Caudate nucleus (tissue), 63 donors: ENCODE measurements at places on chromosomes 3 and 15.

DNA sequence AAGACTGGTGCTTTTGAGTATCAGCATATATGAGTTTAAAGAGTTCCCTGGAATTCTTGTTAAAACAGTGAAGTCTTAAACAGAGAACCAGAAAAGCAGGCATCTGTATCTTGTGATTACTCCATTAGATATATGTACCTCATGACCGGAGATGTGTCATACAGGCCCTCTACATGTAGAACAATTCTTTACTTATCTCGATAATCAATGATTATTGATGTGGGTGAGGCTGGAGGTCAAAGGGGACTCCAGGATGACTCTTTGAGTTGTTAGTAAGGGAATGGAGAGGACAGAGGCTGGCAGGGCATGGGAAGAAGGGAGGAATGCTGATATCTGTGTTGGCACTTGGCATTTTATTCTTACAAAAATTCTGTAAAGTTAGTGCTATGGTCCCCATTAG lies 155.7 kb downstream of the GAP43 start:
- DNase-seq, result no peak

- no peak for DNase-seq
Measured at GRCh38 chr3:116950301-116951055, 240.9 kb downstream of the TUSC7 start.

DNA sequence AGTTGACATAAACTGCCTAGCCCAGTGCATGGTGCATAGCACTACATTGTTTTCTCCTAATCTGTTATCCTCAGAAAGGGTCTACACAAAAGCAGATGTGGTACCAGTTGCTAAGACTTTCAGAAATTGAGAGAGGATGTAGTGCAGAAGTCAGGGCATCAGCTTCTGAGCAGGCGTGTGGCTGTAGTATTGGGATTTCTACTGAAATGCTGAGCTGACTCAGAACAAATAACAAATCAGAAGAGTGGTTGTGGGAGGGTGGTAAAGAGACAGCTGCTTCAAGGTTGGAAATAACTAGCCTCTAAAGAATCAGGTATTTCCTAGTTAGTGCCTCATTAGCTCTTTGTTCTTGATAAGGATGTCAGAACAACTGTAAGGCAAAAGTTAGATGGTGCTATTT lies 161.3 kb downstream of the AKAP13 start:
- DNase-seq, result no peak

GRCh38 chr3:71754610-71755253 lies 1.1 kb downstream of the GPR27 start:
- no peak for DNase-seq

DNA sequence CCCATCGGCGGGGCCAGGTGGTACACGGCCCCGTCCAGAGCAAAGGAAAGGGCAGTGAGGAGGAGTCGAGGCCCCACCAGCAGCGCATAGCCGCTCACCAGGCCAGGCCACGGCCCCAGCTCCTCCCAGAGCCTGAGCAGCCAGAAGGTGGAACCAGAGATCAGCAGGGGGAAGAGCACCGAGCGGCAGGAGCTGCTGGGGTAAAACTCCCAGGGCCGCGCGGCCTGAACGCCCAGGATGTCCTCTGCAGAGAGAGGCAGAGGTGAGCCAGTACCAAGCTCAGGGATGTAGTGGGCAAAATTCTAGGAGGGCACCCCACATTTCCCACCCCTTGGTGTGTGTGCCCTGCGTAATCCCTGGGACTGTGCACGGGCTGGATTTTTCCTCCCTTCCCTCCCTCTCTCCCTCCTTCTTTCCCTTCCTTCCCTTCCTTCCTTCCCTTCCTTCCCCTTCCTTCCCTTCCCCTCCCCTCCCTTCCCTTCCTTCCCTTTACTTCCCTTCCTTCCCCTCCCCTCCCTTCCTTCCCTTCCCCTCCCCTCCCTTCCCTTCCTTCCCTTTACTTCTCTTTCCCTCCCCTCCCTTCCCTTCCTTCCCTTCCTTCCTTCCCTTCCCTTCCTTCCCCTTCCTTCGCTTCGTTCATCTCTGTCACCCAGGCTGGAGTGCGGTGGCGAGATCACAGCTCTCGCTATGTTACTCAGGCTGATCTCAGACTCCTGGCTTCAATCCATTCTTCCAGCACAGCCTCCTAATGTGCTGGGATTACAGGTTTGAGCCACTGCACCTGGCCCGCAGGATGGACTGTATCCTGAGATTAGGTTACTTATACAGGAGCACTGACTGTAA lies 6.3 kb upstream of the NCBP2 start:
- DNase-seq, result no peak

DNA sequence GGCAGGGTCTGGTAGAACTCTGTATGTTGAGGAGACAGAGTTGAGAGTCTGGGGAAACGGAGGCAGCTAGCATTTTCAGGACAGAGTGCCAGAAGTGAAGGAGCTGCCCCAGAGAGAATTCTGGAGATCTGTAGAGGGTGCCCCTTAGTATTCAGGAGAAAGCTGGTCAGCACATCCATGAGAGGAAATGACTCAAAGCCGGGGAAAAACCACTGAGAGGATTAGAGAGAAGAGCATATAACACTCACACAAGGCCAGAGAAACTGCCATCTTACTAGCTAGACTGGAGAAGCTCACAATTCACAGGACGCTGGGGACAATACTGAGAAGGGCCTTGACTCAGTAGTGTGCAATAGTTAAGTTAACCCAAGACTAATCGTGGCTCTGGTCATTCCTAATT lies 75.7 kb upstream of the DPPA4 start:
- no peak for DNase-seq

DNA sequence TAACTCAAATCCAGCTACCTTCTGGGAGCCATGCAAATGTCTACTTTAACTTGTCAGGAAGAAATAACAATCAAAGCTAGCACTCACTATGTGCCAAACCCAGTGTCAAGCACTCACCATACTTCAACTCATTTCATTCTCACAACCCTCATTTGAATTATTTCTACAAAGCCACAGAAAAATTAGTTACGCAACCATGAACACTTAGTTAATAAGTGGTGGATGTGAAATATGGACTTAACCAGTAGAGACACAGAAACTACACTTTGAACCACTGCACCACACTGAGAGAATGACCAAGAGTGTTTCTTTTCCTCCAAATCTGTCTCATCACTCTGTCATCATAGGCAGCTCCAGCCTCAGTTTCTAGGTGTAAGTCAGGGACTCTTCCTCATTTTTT lies 91.0 kb upstream of the MBNL1 start:
- DNase-seq, result no peak

DNA sequence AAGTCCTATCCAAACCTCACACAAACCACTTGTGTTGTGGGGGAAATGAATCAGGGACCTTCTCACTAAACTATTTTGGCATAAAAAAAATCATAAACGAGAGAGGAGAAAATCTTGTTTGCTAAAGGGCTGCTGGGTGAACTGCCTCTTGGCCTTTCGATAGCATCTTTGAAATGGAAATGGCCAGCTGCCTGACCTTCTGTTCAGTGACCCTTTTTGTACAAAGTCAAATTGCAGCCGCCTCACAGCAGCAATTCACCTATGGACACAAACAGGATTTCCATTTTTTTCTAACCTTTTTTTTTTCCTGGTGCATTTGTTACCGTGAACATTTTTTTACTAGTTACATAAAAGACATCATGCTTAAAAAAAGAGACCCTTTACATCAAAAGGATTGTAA lies 89.0 kb upstream of the ONECUT1 start:
- DNase-seq, result no peak

GRCh38 chr3:165336786-165337185 lies 140.6 kb upstream of the SLITRK3 start:
- DNase-seq, result no peak

DNA sequence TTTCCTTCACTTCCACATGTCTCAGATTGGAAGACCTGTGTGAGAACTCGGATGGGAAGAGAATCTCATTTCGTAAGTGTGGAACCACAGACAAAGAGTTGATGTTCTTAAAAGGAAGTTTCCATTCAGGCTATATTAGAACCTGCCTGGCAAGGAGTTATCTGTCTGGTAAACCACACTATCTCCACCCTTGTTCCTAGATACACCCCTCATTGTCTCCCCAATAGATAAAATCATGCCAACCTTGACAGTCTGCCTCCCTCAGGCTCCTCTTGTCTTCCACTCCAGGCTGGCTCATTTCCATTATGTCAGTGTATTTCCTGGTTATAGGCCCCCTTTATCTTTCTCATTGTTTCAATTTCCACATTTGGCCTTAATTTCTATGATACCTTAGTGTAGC lies 89.2 kb downstream of the TMEM108 start:
- DNase-seq, result no peak

- no peak for DNase-seq
Measured at GRCh38 chr3:190747571-190747970, 114.9 kb downstream of the GMNC start.

DNA sequence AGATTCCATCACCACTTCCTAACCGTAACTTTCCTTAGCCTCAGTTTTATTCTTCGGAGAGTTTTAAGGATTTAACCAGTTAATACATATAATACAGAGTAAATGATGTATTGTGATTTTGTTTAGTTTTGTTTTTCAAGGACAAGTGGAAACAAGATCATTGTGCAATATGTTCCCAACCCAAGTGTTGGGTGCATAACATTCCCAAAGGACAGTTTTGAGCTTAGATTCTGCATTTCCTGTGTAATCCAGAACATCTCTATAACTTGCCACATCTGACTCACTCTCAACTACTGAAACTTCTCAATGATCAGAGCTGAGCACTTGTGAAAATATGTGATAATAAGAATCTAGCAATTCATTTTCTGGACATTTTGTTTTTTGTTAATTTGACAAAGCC lies 466.1 kb upstream of the PPP2R3A start:
- no peak for DNase-seq

GRCh38 chr3:45261333-45262110 lies 35.4 kb upstream of the TMEM158 start:
- no peak for DNase-seq

DNA sequence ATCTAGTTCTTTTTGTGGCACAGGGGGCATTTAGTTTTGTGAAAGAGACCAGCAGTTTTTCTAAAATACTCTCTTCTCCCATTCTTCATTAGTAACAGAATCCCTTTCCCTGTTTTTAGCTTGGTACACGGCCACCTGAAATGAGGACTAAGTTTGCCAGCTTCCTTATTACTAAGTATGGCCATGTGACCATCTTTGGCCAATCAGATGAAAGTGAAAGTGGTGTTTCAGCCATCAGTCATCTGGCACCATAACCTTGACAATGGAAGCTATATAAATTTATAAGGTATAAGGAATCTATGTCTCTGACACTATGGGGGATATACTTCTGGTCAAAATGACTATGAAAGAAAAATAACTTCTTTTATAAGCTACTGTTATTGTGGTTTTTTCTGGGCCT lies 570.4 kb downstream of the AGBL1 start:
- DNase-seq, result no peak

DNA sequence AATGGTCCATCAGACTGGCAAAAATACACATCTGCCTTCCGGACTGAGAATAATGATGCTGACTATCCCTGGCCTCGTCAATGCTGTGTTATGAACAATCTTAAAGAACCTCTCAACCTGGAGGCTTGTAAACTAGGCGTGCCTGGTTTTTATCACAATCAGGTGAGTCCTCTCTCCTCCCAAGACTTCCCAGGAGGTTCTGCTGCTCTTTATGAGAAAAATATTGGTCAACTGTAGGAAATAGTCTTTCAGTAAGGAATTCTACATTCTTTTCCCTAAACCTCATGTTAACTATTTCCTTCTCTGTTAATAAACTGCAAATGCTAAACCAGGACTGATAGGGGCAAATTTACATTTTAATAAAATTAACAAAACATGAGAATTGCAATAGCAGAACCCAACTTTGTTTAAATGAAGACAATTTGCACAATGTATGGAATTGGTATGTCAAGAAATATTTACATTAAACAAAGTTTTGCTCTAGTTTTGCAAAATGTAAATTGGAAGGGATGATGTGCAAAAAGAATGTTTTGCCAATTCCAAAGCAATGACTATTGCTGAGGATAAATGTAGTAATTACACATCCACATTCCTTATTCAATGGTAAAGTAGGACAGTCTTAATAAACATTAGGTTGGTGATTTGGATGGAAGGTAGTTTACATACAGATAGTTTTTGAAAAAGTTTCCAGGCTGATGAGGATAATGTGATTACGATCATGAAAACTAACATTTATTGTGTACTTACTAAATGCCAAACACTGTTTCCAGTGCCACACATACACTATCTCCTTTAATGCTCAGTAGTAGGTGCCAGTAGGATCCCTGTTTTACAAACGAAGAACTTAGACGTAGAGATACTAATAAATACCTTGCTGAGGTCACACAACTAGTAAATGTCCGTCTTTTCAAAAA lies 21.1 kb downstream of the UPK1B start:
- DNase-seq, result no peak

DNA sequence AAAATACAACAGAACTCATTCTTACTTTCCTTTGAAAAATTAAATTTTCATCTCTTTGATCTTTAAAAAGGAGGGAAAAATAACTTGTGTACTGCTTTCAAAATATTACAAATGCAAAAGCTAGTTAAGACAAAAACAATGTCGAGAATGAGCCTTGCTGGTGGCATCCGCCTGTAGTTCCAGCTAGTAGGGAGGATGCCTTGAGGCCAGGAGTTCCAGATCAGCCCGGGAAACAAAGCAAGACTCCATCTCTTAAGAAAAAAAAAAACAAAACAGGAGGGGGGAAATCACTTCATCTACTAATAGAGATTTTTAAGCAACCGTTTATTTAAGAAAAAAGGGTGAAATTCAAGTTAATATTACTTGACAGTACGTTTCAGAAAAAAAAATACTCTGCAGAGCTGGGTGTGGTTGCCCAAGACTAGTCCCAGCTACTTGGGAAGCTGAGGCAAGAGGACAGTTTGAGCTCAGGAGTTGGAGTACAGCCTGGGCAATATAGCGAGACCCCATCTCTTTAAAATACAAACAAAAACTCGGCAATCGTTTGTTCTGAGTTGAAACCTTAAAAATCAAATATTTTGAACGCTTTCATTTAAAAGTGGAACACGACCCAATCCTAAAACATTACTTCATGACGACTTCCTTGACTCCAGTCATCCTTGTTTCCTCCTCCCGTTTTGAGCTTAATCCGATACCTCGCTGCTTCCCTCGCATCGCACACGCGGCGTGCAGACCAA lies 1.2 kb downstream of the KPNA1 start:
- no peak for DNase-seq

- DNase-seq, result no peak
Measured at GRCh38 chr3:189406148-189406547, 225.0 kb upstream of the TP63 start.
